ENCODE measurements at places on chromosomes 1 and 21.

GRCh38 chr21:31804008-31804394, 68.8 kb upstream of the HUNK start:
- no peak for DNase-seq

DNA sequence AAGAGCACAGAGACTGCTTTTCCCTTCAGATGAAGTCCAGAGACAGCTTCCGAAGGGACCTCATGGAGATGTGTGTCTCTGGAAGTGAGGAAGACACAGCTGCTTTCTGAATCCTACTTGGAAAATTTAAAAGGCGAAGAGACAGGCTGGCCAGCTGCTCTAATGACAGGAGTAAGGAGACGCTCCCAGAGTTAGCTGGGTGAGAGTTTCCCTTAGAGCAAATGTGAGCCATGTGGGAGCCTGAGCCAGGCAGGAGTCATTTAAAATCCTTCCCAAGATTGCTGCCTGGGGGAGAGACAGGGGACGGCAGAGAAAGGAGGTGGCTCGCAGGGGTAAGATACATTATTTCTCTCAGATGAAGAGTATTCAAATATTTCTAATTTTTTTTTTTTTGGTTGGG, 53.1 kb downstream of the ZNF326 start:
- no peak for DNase-seq

- no peak for DNase-seq
Measured at GRCh38 chr1:226983247-226983991, 43.3 kb downstream of the COQ8A start.

DNA sequence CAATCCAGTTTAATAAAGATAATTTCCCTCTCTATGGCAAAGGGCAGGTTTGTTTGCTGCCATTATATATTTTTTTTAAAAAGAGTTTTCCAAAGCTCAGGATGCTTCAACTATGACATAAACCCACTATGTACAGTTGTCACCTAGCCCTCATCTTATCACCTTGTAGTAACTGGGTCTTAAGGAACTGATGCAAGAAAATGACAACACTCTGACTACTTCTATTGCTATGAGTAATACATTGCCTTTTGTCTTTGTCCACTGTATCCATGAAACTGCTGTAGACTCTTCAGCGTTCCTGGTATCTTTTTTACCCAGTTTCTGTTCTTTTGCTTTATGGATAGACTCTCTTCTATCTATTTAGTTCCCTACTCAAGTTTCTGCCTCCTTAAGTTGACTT, 586.5 kb downstream of the NEGR1 start:
- DNase-seq = no peak

GRCh38 chr1:30151119-30151518, 572.3 kb downstream of the MATN1 start:
- no peak for DNase-seq

DNA sequence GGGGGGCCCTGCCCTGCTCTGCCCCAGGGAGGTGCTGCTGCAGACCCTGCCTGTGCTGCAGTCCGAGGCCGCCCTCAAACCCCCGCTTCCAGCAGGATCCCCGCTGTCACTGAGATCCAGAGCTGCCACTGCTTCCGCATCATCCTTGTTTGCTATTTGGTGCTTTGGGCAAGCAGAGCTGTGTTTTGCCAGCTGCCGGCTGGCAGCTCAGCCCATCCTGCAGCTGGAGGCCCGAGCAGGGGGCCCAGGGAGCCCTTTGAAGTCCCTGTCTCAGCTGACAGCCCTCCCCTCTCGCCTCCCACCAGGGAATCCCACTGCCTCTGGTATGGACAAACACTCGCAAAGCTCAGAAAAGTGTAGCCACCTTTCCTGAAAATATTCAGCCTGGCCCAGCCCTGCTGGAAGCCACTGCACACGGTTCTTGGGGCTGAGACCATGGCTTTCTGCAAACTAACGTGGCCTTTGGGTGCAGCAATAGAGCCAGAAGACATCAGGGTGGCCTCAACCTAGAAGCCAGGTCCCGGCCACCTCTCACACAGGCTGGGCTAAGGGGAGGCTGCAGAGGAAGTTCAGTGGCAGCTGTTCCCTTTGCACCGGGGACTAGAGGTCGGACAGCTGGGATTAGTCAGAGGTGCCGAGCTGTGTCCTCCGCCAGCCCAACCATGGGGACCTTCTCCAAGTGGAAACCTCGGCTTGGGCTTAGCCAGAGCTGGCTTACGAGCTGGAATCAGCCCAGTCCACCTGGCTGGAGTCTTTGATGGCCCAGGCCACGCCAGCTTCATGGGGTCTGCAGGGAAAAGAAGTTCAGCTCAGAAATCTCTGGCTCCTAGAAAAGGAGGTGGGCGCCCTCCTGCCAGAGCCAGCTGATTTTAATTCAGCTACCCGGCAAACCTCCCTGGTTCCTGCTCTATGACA, 107.1 kb downstream of the SPSB1 start:
- DNase-seq = no peak

DNA sequence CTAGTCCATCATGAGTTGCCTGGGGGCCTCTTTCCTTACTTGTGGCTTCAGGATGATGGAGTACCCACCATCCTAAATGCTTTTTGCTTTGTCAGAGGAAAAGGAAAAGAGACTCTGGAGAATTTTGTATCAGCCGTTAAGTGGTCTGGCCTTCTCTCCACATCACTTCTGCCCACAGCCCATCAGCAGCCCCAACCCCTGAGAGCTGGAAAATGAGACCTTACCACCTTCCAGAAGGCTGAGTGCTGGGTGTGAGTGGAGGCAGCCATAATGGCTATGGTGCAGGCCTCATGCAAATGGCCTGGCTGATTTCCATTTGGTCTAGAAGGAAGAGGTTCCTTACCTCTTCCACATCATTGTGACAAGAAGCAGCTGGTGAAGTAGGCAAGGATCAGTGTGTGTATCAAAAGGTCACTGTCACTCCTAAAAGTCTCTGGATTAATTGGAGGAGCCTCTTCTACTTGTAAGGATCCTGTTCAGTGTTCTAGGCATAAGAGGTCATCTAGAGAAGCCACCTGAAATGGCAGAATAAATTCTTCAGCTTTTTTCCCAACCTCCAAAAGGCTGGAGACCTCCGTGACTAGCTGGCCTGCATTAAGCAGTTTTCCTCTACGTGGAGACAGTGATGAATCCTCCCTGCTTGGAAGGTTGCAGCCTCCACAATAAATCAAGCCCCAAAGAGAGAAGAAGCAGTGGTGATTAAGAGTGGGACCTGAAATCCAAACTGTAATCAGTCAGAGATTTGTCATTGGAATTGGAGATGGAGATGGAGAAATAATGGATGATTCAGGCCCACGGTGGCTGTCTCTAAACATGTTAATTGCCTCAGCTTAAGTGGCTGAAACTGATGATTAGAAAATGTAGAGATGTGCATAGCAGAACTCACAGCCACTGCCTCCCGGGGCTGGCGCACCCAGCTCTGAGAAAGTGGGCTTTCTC, 111.5 kb downstream of the CNIH3 start:
- DNase-seq = no peak

DNA sequence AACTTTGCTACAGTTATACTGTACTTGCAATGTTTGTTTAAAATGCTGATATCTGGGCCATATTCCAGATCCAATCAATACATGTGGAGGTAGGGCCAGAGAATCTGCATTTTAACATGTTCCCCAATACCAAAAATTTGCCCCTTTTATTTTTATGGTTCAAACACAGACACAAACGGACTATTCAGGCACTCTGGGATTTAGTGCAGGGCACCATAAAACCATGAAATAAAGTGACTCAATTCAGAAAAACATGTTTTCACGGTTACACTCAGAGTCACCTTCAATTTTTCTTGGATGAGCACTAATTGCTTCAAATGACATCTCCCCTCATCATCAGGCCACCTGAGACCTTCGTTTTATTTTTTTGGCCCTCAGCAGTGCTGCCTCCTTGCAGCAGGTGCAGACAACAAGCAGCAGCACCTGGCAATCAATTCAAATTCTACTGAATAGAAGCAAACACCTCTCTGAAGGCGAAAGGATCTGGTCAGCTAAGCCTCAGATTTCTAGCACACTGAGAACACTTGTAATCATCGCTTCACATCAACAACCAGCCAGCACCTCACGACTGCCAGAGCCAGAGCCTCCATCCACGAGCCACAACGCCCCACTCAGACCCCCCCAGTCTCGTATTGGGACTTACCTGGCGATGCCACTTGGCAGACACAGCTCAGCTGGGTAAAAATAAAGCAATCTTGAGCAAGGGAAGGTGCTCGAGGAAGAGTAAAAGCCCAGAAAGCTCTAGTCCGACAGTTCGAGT, 1.1 kb downstream of the ERO1B start:
- no peak for DNase-seq

GRCh38 chr1:167950569-167950968, 13.7 kb upstream of the MPC2 start:
- DNase-seq = no peak

DNA sequence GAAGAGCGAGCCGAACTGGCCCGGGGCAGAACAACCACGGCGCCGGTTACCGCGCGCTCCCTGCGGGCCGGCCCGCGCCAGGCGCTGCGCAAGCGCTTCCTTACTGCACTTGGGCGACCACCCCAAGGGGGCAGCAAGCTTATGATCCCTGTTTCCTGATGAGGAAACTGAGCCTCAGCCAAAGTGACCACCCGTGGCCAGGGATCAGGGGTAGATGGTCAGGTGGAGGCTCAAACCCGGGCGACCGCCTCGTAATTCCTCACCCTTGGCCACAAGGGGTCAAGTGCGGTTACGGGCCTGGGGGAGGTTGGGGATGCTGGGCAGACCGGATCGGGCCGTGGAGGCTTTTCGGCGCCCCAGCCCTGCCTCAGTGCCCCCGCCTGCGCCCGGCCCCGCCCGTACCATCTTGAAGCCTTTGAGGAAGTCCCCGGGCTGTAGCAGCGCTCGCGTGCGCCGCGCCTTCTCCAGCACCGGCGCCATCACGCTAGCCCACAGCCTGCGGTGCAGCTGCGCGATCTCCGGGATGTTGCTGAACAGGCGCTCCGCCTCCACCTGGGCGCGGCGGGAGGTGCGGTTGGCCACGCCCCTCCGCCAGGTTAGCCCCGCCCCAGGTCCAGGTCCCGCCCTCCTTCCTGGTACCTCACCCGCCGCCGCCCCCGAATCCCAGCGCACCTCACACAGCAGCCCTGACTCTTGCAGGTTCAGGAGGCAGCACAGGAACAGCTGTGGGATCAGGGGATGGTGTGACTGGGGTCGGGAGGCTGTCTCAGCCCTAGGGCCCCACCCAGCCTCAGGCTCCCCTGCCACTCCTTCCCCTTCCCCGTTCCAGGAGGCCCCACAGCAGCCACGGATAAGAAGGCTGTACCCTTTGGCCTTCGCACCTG, 5.4 kb upstream of the TNFRSF25 start:
- no peak for DNase-seq

- no peak for DNase-seq
Measured at GRCh38 chr21:15631342-15631741, 98.4 kb upstream of the USP25 start.

GRCh38 chr1:67217417-67217816, 51.2 kb downstream of the IL23R start:
- DNase-seq = no peak

DNA sequence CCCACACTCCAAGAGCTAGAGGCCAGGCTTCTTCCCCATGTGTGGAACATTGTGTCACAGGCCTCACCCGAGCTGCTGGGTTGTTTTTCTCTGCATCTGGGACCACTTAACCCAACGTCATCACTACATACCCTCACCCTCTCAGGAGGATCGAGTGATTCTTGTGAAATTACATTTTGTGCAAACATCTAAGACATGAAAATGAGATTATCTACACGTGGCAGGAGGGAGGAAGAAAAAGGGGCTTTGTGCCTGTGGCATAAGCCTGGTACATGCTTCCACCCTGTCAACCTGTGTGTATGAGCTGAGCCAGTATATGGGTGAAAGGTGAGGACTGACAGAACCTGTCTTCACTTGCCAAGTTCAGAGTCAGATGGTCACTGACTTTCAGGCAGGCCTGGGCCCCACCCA, 1.6 kb downstream of the CPT2 start:
- DNase-seq = no peak

DNA sequence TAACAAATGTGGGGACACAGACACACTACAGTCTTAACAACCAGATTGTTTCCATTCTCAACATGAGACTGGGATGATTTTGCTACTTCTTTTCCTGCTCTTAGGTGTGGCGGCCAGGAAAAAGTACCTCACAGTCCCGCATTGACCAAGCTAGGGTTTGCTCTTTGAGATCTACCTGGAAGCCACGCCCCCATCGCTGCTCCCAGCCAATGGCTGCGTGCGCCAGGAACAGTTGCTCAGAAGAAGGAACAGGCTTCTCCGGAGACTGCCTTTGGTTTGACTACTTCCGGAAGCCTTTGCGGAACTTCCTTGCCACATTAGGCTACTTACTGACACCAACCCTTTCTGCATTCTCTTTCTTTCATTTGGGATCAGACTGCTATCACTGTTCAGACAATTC, 44.2 kb upstream of the PLD5 start:
- DNase-seq = no peak

GRCh38 chr1:196887515-196888239, at the start of gene CFHR4:
CFHR4 (plus strand) TSS chr1:196888052; CDS start chr1:196888151, 99 bp downstream.
- DNase-seq = no peak

- DNase-seq = no peak
Measured at GRCh38 chr1:102872097-102872496, 236.2 kb downstream of the COL11A1 start.

GRCh38 chr1:46552357-46553237, 1.1 kb upstream of the KNCN start:
- DNase-seq = no peak

All from GM12864 (cell line).